ENCODE measurements at places on chromosomes 12 and 14.

GRCh38 chr12:74171478-74171909 lies 366.1 kb upstream of the ATXN7L3B start:
- no peak for DNase-seq

GRCh38 chr12:116397148-116397547 lies 119.7 kb upstream of the MED13L start:
- no peak for DNase-seq

DNA sequence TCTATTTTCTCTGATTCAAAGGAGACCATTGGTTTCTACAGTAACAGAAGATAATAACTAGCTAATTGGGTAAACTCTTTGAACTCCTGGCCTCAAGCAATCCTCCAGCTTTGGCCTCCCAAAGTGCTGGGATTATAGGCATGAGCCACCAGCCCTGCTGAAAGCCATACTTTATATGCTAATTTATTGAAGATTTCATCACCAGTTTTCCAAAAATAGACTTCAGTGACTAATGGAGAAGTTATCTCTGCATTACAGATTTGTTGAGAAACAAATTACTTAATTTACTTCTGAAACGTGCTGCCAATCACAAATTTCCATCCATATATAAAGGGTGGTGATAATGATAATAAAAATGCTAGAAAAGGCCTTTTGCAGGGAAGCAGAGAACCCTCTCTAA lies 1758.1 kb upstream of the SEL1L start:
- no peak for DNase-seq

- no peak for DNase-seq
These were observed 37.6 kb downstream of the RTRAF start for GRCh38 chr14:52026901-52027300.

DNA sequence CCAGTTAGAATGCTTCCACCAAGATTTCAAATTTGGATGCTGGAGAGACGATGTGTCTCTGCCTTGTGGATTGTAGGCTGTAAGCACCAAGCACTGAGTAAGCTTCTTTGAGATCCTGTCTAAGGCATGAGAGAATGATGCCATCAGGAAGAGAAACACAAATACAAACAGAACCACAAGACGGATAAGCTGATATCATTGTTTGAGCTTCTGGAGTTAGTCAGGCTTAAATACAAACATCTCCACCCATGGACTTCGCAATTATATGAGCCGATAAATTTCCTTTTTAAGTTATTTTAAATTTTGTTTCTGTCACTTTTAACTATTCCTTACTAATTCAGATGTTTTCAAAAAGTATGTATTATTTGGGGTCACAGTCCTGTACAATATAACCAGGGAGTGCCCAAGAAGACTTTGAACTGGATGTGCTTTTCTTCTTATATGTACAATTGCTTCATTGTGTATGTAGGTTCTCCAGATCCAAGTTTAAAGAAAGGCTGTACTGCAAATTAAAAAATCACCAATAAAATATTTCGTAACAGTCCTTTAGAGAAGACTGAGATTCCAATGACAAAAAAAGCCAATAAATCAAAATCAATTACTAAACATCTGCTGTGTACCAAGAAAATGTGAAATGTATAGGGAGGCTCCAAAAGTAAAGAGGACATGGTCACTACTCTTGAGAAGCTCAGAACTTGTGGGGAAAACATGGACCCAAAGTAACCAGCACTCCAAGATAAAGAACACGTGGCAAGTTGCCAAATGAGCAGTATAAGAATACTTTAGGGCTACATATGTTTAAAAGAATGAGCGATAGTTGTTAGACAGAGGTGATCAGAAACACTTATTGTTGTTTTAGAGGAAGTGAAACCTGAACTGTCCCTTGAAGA lies 274.1 kb downstream of the ADAMTS20 start:
- no peak for DNase-seq

Measured in mucosa of descending colon (tissue), 3 donors.